Left lobe of liver (tissue), 2 donors: ENCODE measurements at places on chromosomes 13 and 19. TPM values are rescaled to one million over a fixed set of nuclear protein-coding genes. Genes with fewer than 3 reads are reported as not detected.
A peak's percentile ranks its signal among the peaks of the same experiment; 100 is the strongest.

DNA sequence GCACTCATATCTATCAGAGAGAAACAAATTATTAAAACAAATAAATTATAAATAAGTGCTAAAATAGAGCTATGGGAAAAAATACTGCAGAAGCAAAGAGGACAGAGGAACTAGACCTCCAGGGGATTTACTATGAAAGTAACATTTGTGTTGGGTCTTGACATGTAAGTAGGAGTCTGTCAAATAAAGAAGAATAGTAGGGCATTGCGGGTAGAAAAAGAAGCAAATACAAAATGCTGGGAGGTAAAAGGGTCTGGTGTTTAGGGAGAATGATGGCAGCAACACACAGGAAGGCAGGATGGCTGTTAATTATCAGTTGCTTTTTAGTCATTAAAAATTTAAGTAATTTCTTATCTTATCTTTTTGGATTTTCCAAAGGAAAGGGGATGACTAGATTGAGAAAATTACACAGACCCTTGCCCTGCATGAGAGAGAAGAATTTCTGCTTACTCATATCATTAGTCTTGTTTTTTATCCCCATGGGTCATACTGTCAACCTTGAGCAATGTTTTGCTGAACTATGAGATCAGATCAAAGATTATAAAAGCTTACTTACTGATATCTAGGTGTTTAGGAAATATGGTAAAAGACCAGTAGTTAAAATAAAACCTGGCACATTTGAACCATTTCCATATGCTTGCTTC is 472.7 kb downstream of the DIAPH3 start:
- DNase-seq = no peak

- no peak for DNase-seq
Measured at GRCh38 chr13:77139306-77139705, 112.3 kb upstream of the FBXL3 start.

- peak; percentile 86 for DNase-seq
Measured at GRCh38 chr19:14091081-14091812, 696 bp upstream of the SAMD1 start.

GRCh38 chr19:41753936-41754529 is 1.3 kb upstream of the CEACAM6 start:
- DNase-seq = no peak

Gene S1PR5
- 0.30 TPM for total RNA-seq

Gene WDR88
- not detected for total RNA-seq

Gene ZNF69
- total RNA-seq = 8.0 TPM

Gene MZT1
- 1.4 TPM for total RNA-seq

Gene C13orf42
- not detected for total RNA-seq

Gene PSMC4
- total RNA-seq = 47.9 TPM

Gene TIMM44
- total RNA-seq = 33.5 TPM

Gene ZNF527
- total RNA-seq = 1.6 TPM
